ENCODE measurements at places on chromosomes 2 and 18.

DNA sequence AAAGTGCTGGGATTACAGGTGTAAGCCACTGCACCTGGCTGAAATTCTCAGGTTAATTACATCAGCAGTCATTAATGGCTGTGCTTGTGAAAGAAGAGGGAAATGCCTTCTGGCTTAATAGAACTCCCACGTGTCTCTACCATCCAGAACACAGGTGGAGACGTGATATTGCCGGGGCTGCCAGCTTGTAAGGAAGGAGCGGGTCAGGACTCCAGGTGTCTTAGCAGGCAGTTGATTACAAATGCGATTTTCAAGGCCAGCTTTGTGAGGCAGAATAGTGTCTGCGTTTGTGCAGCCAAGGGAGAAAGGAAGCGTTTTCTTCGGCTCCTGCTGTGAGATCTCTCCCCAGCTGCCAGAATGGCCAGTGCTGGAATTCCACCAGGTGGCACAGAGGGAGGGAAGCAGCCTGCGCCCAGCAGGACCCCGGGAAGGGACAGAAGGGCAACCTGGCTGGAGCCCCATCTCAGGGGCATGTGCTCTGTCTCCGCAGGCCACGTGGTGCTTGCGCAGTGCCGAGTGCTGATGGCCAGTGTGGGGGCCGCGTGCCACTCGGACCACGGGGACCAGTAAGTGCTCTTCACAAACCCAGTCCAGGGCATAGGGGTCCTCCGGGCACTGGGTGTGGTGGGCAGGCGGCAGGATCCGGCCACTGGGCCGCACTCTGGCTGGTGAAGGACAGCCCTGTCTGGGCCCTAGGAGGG, 3.7 kb upstream of the ESPNL start:
- DNase-seq = no peak

DNA sequence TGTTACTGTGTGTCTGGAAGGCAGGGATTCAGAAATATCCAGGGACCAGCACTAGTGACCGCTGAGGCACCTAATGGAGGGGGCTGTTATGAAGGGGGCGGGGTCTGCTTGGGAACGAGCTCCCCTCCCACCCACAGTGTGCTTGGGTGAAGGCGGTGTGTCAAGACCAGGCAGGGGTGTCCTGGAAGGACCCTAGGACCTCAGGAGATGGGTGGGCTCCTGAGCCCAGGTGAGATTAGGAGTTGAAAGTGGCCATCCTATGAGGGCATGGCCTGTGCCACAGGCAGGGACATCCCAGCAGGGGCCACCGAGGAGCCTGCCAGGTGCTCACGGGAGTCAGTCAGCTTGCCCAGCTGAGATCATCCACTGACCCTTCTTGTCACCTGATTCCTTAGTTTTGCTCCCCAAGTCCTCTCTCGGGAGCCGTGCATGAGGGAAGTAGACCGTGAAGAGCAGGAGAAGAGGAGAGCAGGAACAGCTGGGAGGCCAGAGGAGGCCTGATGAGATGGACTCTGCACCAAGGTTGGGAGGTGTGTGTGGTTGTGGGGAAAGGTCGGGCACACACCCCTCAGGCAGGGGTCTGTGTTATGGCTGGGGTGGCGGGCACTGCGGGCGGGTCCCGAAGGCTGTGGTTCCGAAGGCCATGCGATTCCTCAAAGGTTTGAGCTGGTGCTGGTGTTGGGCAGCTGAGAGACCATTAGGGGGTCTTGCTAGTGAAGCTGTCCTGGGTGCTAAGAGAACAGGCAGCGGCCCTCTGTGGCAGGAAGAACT, 180.9 kb upstream of the HS6ST1 start:
- no peak for DNase-seq

DNA sequence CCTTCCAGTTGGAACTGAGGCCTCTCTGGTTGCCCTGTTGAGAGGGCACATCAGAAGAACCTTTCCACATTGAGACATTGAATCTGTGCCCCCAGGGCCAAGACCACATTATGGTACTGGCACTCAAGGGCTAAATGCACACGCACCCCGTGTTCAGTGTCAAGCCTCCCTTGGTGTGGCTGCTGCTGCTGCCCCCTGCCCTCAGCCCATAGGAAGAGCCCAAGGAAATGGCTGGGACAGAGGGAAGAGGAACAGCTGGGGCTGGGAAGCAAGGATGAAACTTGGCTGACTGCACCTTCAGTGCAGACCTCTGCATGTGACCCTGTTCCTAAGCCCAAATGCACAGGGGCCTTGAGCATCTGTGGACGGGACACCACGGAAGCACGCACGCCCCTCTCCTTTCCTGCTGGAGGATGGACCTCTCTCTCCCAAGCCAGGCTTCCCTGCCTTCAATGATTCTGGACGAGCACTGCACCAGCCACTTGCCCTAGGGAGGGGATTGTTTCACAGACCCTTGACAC, 40.2 kb downstream of the NIFK start:
- DNase-seq = no peak

DNA sequence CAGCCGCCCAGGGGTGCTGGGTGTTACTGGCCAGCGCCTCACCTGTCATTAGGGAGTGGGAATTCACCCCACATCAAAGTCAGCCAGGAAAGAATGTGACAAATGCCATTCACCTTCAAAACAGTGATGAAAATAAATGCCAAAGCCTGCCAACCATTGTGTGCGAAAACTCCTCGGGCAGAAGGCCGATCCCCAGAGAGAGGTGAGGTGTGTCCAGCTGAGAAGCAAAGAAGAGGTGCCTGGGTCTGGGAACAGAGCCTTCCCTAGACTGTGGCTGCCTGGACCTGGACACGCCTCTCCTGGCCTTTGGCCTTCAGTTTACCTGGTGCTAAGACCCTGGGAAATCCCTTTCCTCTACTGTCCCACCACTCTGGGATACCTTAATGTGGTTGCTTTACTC, 142.7 kb downstream of the CYP26B1 start:
- DNase-seq = no peak

DNA sequence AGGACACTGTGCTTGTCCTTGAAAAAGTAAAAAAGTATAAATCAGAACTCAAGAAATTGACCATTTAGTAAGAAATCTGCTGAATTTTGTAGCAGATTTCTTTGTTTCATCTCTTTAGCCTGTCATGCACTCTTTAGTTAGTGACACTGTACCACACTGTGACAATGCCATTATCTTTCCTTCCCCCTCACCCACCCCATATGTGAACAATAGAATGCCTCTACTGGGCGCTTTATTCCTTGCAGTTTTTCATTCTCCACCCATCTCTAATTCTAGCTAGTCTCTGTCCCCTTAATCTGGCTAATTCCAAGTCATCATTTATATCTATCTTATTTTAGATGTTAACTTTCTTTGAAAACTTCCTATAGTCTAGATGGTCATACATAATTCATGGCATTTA, 241.0 kb downstream of the LRP1B start:
- no peak for DNase-seq
